Psoas muscle (tissue), 8 donors: ENCODE measurements at places on chromosomes 2 and 18. TPM values are rescaled to one million over a fixed set of nuclear protein-coding genes. Genes with fewer than 3 reads are reported as not detected.

OSBPL6 gene
- total RNA-seq, result 52.6 TPM

RNF125 gene
- total RNA-seq, result 1.8 TPM

INPP4A gene
- 19.7 TPM for total RNA-seq

DNA sequence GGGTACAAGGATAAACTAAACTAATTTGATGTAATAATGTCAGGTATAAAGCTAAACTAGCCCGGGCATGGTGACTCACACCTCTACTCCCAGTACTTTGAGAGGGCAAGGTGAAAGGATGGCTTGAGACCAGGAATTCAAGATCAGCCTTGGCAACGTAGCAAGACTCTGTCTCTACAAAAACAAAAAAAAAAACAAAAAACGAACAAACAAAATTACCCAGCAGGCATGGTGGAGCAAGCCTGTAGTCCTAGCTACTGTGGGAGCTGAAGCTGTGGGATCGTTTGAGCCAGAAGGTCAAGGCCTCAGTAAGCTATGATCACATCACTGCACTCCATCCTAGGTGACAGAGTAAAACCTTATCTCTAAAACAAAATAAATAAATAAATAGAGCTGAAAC is 131.8 kb upstream of the KYNU start:
- H3K27me3 ChIP-seq, result no peaks in the 10 kb centered on the region
- H3K27ac ChIP-seq, result no peak overlapping the region
- no peaks in the 10 kb centered on the region for H3K36me3 ChIP-seq
- no peaks in the 10 kb centered on the region for H3K4me1 ChIP-seq
- no peak for DNase-seq

DNA sequence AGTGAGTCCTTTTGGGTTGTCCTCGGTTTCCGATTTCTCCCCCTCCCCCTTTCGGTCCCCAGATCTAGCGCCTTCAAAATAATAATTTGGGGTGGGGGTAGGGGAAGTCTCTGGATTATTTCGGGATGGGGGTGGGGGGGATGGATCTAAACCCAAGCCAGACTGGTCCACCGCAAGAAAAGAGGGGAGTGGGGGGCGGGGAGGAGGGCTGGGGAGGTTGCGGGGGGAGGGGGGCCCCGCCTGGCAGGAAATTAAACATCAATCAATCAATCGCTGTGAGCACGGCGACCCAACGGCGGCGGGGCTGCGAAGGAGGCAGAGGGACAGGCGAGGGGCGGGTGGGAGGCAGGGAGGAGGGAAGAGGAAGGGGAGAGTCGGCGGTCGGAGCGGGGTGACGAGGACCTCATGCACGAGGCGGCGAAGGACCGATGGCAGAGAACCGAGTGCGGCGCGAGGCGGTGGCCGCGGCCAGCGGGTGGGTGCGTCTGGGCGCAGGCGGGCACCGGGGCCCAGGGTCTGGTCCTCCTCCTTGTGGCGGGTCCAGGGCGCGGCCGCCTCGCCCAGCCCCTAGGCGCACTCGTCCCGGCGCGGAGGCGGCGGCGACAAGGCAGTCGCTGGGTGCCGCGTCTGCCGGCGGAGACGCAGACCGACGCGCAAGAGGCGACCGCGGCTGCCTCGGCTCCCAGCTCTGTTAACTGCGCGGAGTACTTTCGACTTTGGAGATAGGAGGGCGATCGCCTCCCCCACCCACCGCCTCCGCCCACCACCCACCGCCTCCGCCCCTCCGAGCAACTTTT is 468 bp upstream of the SATB2 start:
- peaks cover 18% of the 10 kb centered on the region for H3K4me1 ChIP-seq
- H3K4me3 ChIP-seq, result peak overlapping the region; percentile 91
- no peaks in the 10 kb centered on the region for H3K36me3 ChIP-seq
- no peak for DNase-seq
- H3K27ac ChIP-seq, result peak overlapping the region; percentile 78

DNA sequence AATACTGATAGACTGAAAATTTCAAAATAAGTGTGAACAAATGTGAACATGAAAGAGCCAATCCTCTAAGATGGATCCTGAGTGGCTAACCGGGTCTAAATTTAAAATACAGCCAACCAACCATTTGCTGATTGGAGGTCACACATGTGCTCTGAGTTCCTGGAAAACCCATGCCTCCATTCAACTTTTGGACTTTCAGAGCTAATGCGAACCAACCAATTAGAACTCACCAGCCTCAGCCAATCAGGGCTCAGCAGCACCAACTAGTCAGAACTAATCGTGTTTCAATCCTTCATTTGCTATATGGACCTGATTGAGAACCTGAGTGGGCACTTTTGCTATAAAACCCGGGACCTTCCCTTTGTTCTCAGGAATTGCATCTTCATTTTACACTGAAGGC is 111.5 kb downstream of the MEP1B start:
- H3K4me1 ChIP-seq, result peaks cover 15% of the 10 kb centered on the region
- peak overlapping the region; percentile 31 for H3K4me3 ChIP-seq
- H3K27ac ChIP-seq, result peak overlapping the region; percentile 71
- no peaks in the 10 kb centered on the region for H3K27me3 ChIP-seq

DNA sequence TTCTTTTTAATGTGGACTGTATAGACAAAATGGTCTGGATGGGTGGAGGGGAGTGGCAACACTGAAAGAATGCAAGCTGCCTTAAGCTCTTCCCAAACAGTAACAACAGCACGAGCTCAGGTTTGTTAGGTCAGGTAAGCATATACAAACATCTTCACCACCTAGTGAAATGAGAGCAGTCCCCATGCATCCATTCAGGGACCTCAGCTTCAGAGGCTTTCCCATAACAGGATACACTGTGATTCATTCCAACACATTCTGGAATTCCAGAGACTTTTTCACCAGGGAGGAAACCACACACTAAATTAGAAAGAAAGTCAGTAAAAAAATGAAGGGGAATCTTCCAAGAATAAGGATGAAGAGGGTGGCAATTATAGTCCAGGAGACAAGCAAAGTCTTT is 50.4 kb upstream of the BZW1 start:
- H3K4me3 ChIP-seq, result no peak overlapping the region
- H3K27me3 ChIP-seq, result no peaks in the 10 kb centered on the region
- H3K36me3 ChIP-seq, result no peaks in the 10 kb centered on the region
- DNase-seq, result no peak

DNA sequence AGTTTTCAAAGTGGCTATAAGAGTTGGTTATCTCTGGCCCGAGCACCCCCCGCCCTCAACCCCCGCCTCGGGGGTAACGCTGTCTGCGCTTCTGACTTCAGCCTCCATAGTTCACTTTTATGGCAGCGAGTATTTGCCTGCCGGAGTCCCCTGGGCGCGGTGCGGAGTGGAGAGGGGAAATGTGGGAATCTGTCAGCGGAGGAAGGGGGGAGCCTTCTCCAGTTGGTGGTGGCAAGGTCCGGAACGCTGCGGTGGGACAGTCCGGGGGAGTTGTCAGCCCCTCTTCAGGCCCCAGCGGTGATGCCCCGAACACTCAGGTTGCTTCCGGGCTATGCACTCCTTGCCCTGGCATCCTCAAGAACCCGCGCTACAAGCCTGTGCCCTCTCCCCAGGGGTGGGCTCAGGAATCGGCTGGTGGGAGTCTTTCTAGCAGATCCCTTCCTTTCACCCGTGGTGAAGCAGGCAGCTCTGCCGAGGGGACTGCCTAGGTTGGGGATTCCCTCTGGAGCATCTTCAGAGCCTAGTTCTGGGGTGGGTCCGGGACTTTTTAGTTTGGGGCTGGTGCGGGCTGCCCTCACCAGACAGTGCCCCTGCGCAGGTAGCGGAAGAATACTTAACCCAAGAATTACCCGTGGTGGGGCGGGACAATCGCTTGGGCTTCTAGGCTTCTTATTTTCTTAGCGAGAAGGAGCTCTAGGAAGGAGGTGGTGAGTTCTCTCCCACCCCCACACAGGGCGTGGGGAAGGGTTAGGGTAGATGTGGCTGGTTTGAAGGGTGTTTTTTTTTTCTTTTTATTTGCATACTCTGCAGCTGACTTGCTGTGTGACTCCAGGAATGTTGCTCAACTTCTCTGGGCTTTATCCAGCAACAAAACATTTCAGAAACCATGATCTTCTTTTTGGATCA is 1.6 kb downstream of the ATOH8 start:
- peak overlapping the region; percentile 87 for H3K4me3 ChIP-seq
- H3K27ac ChIP-seq, result peak overlapping the region; percentile 86
- no peaks in the 10 kb centered on the region for H3K27me3 ChIP-seq
- H3K4me1 ChIP-seq, result peaks cover 45% of the 10 kb centered on the region

- DNase-seq, result peak; percentile 92
- H3K27me3 ChIP-seq, result no peaks in the 10 kb centered on the region
- peak within 1 kb of the TSS; percentile 88 for H3K4me3 ChIP-seq
- H3K36me3 ChIP-seq, result no peaks in the 10 kb centered on the region
These were observed at the start of gene MPPE1 for GRCh38 chr18:11908182-11909060. Gene MPPE1 (minus strand): TSS chr18:11908317. CDS start chr18:11897264, 11,053 bp downstream.

- H3K4me3 ChIP-seq, result no peak overlapping the region
These were observed 50.9 kb upstream of the KCNE4 start for GRCh38 chr2:223000872-223001796.
